Effector memory CD4-positive, alpha-beta T cell (primary cell): ENCODE measurements at places on chromosomes 3 and 15.

DNA sequence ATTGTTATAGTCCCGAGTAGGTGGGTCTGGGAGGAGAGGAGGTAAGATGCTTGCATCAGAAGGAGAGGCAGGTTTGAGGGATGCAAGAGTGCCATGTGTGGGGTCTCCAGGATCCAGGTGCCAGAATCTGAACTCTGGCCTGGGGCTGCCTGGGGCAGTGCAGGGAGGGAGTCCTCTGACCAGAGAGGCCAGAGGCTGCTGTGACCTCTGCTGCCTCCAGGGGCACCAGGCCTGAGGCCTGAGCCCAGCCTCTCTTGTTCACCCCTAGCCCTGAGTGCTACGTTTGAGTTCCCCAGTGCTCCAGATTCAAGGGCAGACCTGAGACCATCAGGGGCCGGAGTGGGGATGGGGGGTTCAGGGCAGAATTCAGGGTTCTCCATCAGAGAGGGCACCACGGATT is 7.4 kb downstream of the SLC38A3 start:
- DNase-seq = no peak

DNA sequence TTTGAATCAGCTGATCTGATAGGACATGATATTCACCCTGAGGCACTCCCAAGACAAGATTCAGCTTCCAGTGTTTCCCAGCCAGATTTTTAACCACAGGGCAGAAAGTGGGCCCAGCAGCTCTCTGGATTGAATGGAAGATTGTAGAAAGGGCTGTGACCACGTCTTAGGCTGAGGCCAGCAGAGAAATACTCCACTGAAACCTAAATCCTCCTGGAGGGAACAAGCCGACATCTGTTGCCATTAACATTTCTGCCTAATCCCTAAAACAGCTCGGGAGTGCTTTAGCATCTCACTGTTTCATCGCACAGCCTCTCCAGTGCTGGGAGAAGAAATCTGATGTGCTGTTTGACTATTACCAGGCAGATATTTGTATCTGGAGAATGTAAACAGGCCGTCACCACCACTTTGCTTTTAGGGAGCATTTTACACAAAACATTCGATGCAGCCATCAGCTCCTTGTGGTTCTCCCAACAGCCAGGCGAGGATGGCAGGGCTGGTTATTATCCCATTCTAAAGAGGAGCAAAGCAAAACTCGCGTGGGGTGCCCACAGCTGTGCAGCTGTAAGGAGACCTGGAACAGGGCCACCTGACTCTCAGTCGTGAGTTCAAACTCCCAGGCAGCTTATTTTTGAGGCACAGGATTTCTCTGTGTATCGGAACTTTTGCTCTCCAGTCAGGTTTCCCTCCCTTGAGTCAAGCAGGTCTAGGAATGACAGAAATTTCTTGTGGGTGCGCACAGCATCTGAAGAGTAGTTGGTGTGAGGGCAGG is 117.4 kb downstream of the LIPC start:
- no peak for DNase-seq

DNA sequence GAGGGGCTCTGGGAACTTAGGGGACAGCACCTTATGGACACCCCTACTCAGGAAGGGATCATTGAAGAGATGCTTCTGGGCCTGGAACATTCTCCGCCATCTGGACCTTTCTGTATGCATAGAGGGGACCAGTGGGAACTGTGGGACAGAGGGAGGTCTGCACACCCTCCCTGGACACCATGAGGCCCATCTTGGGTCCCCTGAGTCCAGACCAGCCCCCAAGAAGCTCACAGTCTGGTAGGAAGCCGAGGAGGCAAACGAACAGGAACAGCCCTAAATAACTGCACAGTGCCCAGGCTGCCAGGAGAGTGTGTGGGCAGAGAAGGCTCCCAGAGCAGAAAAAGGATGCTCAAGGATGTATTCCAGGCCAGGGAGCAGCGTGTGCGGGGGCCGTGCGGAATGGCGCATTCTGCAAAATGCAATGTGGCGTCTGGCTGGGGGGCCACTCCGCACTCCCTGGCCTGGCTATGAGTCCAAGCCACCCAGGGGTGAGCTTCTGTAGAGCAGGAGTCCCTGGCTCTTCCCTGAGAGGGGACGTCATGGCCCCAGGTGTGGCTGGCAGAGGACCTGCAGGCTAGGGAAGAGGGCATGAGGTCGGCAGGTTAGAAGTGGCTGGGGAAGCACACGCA is 24.5 kb upstream of the KLF13 start:
- no peak for DNase-seq

DNA sequence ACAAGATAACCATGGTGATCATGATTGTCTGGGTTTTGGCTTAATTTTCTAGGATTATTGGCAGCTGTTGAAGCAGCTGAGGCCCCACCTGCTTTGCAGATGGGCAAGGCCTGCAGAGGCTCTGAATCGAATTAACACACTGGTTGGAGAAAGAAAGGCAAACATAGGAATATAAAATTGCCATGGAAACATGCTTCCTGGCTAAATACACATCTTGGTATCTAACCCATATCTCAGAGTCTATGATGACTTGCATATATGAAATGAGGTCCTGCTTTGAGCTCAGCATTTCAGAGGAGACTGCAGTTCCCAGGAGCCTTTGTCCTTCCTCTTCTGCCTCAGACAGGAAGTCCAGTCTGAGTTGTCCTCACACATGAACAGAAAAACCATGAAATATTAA is 24.3 kb upstream of the SV2B start:
- no peak for DNase-seq

GRCh38 chr15:80870893-80871292 is 91.7 kb downstream of the CEMIP start:
- no peak for DNase-seq

GRCh38 chr15:41116962-41117252 is 827 bp upstream of the INO80 start:
- DNase-seq = no peak

GRCh38 chr3:168984872-168985271 is 678.6 kb downstream of the MECOM start:
- no peak for DNase-seq

- DNase-seq = no peak
Observed at GRCh38 chr3:177557548-177557947, 360.3 kb upstream of the TBL1XR1 start.
